ENCODE measurements at places on chromosomes 16 and 17. TPM values are rescaled to one million over a fixed set of nuclear protein-coding genes. Genes with fewer than 3 reads are reported as not detected.

CD300E gene
- not detected for total RNA-seq

AXIN2 gene
- total RNA-seq = 3.6 TPM

HS3ST3A1 gene
- total RNA-seq = not detected

HOXB8 gene
- not detected for total RNA-seq

KRTAP4-4 gene
- not detected for total RNA-seq

PABPN1L gene
- not detected for total RNA-seq

WFDC1 gene
- not detected for total RNA-seq

ITGAD gene
- not detected for total RNA-seq

C16orf96 gene
- not detected for total RNA-seq

C16orf90 gene
- total RNA-seq = not detected

ARRB2 gene
- total RNA-seq = 7.7 TPM

Data from pulmonary artery endothelial cell (primary cell).